Chondrocyte (in vitro differentiated cells): ENCODE measurements at places on chromosomes 11 and 22. TPM values are rescaled to one million over a fixed set of nuclear protein-coding genes. Genes with fewer than 3 reads are reported as not detected.
A peak's percentile ranks its signal among the peaks of the same experiment; 100 is the strongest.

- no peak for DNase-seq
Measured at GRCh38 chr11:102518296-102519094, 12.1 kb downstream of the MMP7 start.

- DNase-seq, result no peak
Measured at GRCh38 chr11:68509066-68509465, 48.5 kb downstream of the PPP6R3 start.

Gene YDJC
- total RNA-seq, result 13.3 to 14.6 TPM (median 14.6 TPM) in 3 replicates

- DNase-seq, result no peak
Measured at GRCh38 chr11:10606536-10607208, 38.2 kb upstream of the LYVE1 start.

DNA sequence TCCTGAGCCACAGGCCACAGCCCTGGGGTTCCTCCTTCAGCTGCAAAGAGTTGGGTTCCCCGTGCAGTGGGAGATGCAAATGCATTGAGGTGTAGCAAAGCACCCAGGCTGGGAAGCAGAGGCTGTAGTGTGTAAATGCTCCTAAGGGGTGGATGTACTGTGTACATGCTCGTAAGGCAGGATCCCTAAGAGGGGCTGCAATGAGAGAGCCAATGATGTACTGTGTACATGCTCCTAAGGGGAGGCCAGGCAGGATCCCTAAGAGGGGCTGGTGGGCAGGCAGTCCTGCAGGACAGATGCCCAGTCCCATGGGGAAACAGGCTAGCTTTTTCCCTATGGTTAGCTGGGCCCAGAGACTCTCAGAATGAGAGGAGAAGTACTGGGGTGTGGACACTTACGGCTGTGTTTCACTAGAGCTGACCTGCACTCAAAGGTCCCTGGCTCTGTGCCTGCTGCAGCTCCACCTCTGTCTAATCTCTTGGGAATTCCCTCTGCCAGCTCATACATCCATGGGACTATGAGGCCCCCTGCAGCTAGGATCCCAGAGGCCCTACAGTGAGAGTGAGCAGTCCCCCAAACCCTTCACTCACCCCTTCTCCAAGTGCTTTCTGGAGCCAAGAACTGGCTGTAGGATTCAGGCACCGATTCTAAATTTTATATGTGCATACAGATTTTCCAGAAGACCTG lies 261.9 kb upstream of the LUZP2 start:
- DNase-seq, result no peak

DNA sequence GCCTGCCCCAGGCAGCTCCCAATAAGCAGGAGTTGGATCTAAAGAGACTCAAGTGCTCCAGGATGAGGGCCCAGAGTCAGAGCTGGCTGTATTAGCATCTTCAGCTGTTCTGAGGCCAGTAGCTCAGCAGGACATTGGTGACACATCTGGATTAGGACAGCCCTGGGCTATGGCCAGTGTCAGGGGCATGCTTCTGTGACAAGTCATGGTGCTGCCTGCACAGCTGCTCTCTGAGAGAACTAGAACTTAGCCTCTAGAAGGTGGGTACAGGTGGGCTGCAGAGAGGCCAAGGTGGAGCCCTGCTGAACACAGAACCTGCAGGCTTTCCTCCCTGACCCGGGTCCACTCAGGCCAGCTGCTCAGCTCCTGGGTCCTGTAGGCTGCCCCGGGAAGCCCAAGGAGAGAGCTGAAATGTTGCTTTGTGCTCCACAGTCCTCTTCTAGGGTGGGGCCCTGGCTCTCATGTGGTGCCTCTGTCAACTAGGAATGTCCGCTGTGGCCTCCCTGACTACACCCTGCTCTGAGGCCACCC lies 426.9 kb downstream of the SOX6 start:
- DNase-seq, result no peak

Gene MAPK8IP2
- total RNA-seq, result 3.0 to 4.3 TPM (median 4.1 TPM) in 3 replicates

Gene NXPE2
- 0.36 TPM in 1 of 3 replicates, not detected in the others for total RNA-seq

GRCh38 chr11:71465054-71465453 lies 12.1 kb downstream of the NADSYN1 start:
- peak; percentile 34 for DNase-seq

GRCh38 chr11:118618991-118619375 lies 11.6 kb downstream of the PHLDB1 start:
- peak; percentile 88 for DNase-seq

GRCh38 chr11:65357856-65358356 lies 3.4 kb downstream of the TIGD3 start:
- no peak for DNase-seq

Gene SLC22A12
- total RNA-seq, result not detected in 3 replicates

Gene RIC8A
- total RNA-seq, result 107 to 130 TPM (median 124 TPM) in 3 replicates

GRCh38 chr22:46587061-46587460 lies 33.1 kb upstream of the GRAMD4 start:
- DNase-seq, result no peak

DNA sequence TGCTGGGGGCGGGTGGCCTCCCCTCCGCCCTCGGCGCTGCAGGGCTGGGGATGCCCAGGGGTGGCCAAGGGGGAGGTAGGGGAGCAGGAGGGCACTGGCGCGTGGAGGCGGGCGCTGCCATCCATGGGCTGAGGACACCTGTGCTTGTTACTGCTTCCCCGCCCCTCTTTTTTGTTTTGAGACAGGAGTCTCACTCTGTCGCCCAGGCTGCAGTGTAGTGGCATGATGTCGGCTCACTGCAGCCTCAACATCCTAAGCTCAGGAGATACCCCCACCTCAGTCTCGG lies 683 bp upstream of the FADS3 start:
- no peak for DNase-seq

Gene ABCG4
- 0.80 to 2.5 TPM (median 2.0 TPM) in 3 replicates for total RNA-seq

Gene MMP13
- 0.60 to 7.2 TPM (median 6.5 TPM) in 3 replicates for total RNA-seq

DNA sequence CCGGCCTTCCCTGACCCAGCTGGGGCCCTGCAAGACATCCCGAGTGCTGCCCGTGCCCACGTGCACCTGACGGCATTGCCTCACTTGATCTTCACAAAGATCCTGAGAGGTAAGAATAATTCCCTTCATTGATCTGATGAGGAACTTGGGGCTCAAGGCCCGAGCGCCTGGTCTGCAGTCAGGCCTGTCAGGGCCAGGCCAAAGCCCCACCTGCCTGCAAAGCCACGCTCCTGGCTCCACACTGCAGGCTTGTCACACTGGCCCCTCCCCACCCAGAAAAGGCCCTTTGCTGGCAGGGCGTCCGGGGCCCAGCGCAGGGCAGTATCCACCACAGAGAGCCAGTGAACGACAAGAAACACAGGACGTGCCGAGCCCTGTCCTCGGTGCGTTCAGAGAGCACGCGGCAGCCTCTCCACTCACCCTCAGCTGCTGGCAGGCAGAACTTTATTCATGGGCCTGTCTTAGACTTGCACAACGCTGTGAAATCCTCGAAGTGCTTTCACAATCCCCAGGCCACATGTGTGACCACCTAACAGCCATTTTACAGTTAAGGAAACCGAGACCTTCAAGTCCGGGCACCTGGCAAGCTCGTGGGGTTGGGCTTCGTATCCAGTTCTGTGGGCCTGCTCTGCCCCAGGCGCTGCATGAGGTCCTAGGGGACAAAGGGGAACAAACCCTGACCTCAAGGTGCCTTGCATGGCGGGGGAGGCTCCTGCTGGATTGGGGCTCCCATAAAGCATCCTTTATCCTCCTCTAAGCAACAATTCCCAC lies 14.8 kb downstream of the KIAA0930 start:
- DNase-seq, result no peak

Gene TMEM191C
- 0.49 to 1.7 TPM (median 1.5 TPM) in 3 replicates for total RNA-seq

Gene CD3G
- total RNA-seq, result not detected in 3 replicates

Gene ELMOD1
- total RNA-seq, result 0.15 TPM in 1 of 3 replicates, not detected in the others

GRCh38 chr11:67364783-67365722 lies 8.3 kb downstream of the CLCF1 start:
- DNase-seq, result no peak

GRCh38 chr22:36373258-36373579 lies 14.5 kb downstream of the MYH9 start:
- DNase-seq, result no peak

Gene OR8D1
- total RNA-seq, result not detected in 3 replicates

- no peak for DNase-seq
Measured at GRCh38 chr11:122317305-122317704, 201.3 kb upstream of the BLID start.

- no peak for DNase-seq
Measured at GRCh38 chr11:69416762-69417698, 64.4 kb upstream of the LINC01488 start.

Gene NEFH
- 2.8 to 3.5 TPM (median 2.9 TPM) in 3 replicates for total RNA-seq

- peak; percentile 70 for DNase-seq
Measured at GRCh38 chr11:1744137-1744886, 6.1 kb downstream of the IFITM10 start.
